ENCODE measurements at places on chromosomes 5 and 9.

DNA sequence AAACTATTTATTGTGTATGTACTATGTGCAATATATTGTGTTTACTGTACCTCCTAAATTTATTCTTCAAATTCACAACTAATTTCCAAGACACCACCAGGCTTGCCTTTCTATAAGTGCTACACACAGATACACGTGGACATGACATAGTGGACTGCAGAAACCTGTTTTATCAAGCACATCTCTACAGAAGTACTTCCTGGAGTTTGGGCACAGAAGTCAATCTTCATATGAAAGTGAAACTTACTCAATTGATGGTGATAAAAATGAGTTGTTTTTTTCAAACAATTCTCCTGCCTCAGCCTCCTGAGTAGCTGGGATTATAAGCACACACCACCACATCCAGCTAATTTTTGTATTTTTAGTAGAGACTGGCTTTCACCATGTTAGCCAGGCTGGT lies 57.6 kb downstream of the NLN start:
- no peak for DNase-seq

- peak; percentile 88 for DNase-seq
Measured at GRCh38 chr5:117131876-117132275, 557.3 kb upstream of the SEMA6A start.

GRCh38 chr9:112094948-112095681 lies 80.0 kb downstream of the SUSD1 start:
- no peak for DNase-seq

DNA sequence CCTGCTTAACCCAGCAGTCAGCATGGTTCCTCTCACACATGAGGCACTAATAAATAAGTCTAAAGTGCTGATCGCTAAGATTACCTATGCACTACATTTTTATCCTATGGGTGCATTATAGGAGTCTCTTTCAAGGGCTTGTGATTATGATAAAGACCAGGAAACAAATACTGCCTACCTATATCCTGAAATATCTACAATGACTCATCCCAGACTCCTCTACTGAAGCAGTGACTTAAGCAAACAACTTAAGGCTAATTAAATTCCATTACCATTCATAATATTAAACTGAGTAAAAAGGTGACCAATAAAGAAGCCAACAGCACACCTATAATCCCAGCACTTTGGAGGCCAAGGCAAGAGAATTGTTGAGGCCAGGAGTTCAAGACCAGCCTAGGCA lies 338.4 kb downstream of the DNAH5 start:
- DNase-seq: no peak

DNA sequence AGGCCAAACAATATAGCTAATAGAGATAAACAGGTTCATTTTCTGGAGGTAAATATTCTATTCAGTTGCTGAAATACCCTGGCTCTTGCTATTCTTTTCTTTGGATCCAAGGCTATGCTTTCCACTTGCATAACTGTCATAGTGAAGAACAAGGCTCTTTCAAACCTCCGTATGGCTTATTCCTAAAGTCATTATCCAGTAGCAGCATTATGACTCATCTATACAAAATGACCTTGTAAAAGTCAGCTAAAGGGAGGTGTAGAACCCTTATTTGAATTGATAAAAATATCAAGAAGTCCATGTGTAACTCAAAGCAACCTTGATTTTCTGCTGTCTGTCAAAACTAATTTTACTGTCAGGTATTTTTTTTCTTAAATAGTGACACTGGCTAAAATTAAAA lies 447.8 kb downstream of the PLK2 start:
- no peak for DNase-seq

DNA sequence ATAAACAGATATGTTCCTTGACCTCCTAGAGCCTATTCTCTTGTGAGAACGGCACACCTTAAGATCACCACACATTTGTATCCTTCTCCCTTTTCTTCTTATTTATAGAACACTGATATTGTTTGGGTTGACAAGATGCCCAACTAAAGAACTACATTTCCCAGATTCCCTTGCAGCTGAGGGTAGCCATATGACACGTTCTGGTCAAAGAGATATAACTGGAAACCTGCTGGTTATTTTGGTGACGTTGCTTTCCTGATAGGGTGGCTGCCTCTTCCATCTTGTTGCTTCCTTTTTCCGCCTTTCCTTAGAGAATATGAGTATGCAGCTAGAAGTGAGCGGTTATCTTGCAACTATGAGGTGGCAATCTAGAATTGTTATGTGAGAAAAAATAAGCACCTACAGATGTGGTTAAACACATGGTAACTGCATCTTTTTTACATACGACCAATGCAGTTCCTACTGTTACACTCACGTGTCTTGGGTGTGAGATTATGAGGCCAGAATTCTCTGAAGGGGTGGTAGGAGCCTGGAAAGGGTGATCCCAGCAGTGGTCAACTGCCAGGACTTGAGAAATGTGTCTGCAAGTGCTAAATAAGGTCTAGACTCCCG lies 72.9 kb downstream of the SEC61B start:
- DNase-seq: no peak

GRCh38 chr9:34862043-34862442 lies 96.0 kb upstream of the PHF24 start:
- DNase-seq: no peak

DNA sequence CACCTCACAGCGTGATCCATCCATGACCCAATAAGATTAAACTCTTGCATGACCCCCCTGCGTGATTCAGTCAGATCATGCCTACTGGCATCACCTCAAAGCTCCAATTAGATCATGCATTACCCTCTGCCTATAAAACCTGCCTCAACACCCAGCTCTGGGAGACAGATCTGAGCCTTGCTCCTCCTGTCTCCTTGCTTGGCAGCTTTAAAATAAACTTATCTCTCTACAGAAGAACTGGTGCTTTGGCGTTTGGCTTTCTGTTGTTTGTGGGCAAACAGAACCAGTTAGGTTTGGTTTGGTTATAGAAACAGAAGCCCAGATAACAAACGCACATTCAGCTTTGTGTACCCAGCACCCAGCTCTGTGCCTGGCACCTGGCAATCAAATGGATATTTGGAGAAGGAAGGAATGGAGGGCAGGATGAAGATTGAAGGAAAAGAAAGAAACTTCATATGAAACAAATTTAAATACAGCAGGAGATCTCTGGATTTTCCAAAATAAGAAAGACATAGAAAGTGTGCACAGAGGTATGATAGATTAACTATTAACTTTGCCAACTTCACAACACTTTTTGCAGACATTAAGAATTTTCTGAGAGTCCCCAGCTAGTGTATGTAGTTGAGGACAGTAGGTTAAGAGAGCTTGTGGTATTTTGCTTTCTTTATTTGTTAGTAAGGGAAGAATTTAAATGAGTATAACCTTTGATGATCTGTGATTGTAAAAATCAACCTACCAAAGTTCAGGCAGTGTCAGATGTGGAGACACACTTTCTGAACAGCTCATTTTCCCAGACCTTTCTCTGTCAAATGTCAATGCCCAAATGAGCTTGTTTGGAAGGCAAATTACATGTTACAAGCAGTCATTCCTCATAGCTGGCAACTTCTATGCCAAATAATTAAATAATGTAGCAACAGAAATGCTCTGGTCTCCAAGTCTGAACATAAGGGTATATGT lies 102.1 kb upstream of the ASTN2 start:
- DNase-seq: no peak

- no peak for DNase-seq
Measured at GRCh38 chr5:82807021-82807420, 270.2 kb downstream of the TMEM167A start.

GRCh38 chr9:121725008-121725775 lies 73.8 kb downstream of the DAB2IP start:
- DNase-seq: peak; percentile 61

GRCh38 chr9:81620002-81620390 lies 69.4 kb downstream of the TLE1 start:
- DNase-seq: no peak

DNA sequence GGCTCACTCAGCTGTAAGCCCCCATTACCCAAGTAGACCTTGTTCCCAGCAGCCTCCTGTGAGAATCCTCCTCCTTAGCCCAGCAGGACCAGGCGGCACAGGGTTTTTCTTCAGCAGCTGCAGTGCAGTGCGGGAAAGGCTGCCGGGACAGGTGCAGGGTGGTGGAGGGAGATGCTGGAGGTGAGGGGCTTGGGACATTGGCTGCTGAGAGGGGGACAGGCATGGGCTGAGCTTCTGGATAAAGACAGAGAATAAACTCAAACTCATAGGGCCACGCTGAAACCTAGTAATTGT lies 174.7 kb downstream of the CACNA1B start:
- no peak for DNase-seq

GRCh38 chr5:99369797-99370593 lies 441.2 kb upstream of the CHD1 start:
- no peak for DNase-seq

GRCh38 chr5:148855249-148856008 lies 29.0 kb downstream of the ADRB2 start:
- DNase-seq: no peak

- DNase-seq: no peak
Measured at GRCh38 chr9:113674436-113674835, 201.7 kb upstream of the ZNF618 start.

- no peak for DNase-seq
Measured at GRCh38 chr5:109740966-109741365, 51.2 kb downstream of the MAN2A1 start.

DNA sequence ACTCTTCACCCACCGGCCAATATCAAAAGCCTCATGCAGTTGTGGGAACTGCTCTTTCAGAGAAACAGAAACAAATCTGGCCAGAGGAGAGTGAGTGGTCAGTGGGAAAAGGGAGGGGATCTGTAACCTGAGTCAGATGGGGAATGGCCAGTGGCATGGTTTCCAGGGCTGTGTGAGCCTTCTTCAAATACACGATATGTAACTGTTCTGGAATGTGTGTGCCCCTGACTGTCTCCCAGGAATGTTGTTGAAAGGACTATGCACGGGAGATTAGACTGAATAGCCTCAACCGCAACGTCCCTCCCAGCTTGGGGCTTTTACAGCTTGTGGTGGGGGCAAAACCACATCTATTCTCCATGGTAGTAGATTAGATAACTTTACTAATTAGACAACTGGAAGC lies 60.8 kb downstream of the SH3TC2 start:
- peak; percentile 84 for DNase-seq

DNA sequence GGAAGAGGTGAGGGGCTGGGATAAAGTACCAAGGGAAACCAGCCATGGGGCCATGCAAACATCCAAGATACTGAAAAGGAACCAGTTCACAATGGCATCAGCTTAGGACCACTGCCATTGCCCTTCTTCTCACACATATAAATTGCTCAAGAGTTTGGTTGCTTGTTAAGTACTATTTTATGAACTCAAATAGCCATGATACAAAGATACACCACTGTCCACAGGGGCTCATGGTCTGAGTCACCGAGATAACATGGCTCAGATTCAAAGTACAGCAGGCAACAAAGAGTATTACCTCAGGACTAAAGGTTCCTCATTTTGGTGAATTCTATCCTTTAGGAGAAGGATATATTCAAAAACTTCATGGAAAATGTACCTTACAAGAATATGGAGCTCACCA lies 55.6 kb downstream of the FANCC start:
- DNase-seq: no peak

DNA sequence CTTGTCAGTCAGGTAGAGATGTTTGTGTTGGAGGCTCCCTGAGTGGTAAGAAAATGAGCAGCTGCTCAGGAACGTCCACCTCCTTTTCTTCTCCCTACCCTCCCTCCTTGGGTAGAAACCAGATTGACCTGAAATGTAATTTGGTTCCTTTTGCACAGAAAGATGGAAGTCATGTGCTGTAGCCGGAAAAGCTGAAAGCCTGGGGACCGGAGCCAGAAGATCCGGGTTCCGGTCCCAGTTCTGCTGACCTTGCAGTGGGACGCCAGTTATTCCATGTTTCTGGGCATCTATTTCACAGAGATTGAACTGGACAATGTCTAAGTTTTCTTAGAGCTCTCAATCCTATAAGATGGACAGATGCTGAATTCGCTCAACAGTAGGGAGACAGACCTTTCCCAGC lies 40.1 kb downstream of the SLC36A1 start:
- DNase-seq: no peak

GRCh38 chr5:179158556-179158955 lies 98.4 kb downstream of the ZNF354C start:
- no peak for DNase-seq

DNA sequence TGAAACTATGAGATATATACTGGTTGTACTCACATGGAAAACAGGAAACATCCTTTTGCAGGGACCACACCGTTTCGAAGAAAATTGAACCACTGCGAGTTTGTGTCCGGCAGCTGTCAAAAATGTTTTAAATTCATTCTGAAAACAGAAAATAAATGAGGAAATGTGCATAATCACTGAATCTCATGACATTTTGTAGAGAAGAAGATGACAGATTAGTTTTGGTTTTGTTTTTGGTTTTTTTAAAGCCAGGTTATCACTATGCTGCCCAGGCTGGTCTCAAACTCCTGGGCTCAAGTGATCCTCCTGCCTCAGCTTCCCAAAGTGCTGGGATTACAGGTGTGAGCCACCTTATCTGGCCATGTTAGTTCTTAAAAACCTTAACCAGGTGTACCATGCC lies 3.5 kb downstream of the TXNDC8 start:
- no peak for DNase-seq

DNA sequence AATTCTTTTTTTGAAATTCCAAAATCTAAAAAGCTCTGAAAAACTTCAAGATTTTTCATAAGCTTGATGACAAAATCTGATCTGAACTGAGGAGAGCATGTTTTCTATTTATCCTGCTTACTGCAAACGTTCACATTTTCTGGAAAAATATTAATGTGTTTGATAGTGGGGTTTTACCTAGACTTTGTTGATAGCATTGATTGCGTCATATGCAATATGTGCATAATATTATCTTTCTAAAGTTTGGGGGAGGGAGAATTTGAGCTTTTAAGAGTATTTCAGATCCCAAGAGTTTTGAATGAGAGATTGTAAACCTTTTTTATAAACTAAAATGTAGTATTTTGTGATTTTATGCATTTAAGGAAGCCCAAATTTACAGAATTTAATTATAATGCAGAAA lies 62.8 kb upstream of the CDH6 start:
- DNase-seq: no peak

DNA sequence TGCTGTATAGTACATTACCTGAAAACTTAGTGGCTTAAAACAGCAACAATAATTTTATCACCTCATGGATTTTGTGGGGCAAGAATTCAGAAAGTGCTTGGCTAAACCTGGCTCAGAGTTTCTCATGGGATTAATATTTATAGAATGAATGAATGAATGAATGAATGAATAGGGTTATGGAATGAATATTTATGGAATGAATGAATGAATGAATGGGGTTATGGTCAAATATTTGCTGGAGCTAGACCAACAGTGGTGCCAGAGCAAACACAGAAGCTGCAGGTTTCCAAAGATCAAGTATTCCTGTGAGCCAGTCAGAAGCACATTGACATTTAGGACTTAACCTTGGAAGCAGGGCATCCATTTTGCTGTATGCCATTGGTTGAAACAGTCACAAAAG lies 35.7 kb downstream of the PLPPR1 start:
- no peak for DNase-seq

- no peak for DNase-seq
Measured at GRCh38 chr5:8429778-8430758, 561.1 kb downstream of the MTRR start.
